ENCODE measurements at places on chromosomes 6 and 20.
A peak's percentile ranks its signal among the peaks of the same experiment; 100 is the strongest.

DNA sequence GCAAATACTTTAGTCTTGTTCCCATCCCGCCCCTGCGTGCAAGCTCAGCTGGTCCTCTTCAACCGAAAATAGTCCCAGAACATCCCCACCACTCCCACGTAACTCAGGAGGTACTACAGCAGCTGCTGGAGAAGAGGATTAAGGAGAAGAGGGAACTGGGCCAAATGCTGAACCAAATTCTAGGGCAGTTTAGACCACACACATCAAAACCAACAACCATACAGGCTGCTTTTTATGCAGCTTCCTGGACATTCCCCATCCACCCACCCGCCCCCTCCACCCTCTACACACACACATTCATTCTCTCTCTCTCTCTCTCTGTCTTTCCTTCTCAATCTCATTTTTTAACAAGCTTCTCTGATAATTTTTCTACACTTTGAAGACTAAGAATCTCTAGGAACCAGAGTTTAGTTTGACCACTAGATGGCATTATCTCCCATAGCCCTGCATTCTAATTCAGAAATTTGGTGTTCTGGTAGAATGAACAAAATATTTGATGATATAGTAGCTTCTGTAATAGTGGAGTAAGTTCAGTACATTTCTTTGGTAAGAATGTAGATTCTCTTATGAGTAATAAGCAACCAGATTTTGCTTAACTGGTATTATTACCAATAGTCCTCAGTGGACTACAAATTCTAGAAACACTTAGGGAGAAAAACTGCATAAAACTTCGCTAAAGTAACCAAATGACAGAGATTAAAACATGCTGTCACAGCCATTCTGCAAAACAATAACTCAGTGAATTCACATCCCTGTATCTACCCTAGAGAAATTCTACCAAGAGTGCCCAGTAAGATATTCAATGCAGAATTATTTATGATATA, 52.1 kb upstream of the BEND6 start:
- peak; percentile 32 for DNase-seq

DNA sequence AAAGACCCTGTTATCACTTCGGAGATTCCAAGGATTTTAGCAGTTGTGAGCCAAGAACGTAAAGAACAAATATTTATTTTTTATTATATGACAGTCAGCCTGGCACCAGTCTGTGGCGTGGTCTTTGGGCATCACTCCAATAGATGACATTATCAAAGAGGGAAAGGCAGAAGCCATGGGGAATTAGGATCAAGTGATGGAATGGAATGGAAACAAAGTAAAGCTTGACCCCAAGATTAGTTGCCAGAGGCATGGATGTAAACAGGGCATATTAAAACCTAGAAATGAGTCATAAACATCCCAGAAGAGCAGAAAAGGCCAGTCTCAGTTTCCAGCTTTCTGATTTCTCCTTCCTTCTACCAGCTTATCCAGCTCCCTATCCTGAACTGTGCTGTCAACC, 11.5 kb downstream of the EIF2S2 start:
- DNase-seq, result no peak

DNA sequence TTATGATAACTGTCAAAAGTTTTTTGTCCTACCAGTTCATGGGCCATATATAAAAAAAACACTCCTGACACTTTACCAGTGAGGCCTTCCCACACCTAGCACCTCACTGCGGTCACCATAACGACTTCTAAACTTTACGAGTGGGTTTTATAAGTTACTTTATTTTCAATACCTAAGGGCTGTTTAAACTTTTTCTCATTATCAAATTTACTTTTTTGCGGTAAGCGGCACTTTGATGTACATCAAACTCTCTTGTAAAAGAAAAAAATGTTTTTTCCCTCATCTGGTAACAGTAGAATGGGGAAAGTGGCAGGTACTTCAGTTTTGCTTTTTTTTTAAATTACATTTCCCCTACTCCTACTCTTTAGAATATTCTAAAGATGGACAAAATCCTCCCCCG, 36.2 kb downstream of the FYN start:
- no peak for DNase-seq

DNA sequence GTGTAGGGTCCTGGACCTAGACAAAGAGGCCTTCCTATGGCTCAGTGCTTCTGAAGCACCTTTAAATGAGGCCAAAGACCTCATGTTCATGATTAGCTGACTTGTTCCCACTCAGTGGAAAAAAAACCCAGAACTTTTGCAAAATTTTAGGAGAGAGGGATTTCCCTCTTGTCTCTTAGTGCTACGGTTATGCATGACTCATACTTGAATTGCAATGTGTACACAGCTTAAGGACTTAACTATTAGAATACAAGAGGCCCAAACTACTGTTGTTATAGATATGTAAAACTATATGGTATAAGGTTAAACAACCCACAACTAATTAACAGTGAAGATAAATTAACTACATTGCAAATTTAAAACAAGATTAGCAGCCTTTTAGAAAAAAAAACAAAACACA, 32.3 kb upstream of the HLA-A start:
- DNase-seq, result no peak

- DNase-seq, result no peak
Observed at GRCh38 chr6:139591075-139591865, 216.8 kb upstream of the CITED2 start.

- DNase-seq, result no peak
Observed at GRCh38 chr6:124747349-124747748, 214.9 kb upstream of the RNF217 start.

DNA sequence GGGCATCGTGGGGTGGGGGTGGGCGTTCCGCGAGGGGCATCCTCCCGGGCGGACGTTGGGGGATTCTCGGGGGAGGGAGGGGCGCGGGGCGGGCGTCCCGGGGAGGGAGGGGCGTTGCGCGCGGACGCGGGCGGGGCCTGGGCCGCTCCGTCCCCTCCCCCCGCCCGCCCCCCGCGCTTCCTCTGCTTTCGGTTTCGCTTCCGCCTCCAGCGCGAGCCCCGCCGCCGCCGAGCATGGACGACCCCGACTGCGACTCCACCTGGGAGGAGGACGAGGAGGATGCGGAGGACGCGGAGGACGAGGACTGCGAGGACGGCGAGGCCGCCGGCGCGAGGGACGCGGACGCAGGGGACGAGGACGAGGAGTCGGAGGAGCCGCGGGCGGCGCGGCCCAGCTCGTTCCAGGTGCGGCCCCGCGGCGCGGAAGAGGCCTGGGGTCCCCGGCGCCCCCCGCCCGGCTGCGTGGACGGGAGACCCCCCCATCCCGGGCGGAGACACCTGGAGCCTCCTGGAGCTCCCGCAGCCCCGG, at the start of gene OGFR:
OGFR (plus strand) TSS at position 209 of the 528 bp plus-strand sequence; CDS start at position 234, 25 bp downstream.
- DNase-seq, result peak; percentile 78

- no peak for DNase-seq
Observed at GRCh38 chr6:84227044-84227433, 404 bp downstream of the CEP162 start.

DNA sequence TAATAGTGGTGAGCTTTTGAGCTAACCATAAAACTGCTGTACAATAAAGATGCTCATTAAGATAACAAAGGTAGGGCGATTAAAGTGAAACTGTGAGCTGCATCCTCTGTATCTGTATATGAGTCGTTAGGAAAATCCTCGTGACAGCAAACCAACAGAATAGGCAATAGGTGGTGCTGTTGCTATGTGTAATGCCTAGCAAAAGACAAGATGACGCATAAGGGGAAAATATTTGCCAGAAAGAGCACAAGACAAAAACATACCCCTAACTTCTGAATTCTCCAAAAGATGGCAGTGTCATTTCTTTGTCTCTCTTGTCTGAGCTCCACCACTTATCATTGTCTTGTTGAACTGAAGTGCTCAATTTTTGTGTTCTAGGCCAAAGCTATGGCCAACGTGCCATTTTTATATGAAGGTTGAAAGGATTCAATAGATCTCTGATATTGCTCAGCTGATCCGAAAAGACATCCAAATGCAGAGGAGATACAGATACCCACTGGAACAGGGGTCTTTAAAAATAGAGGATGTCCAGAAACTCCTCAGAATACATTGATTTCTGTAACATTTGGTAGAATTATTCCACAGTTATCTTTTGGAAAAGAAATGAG, 56.3 kb upstream of the ANKEF1 start:
- peak; percentile 4 for DNase-seq

GRCh38 chr6:34465531-34466241, at the start of gene PACSIN1:
Gene PACSIN1 (plus strand): TSS chr6:34466076. CDS start chr6:34526306, 60,230 bp downstream.
- no peak for DNase-seq
